ENCODE measurements at places on chromosomes 11 and 22. TPM values are rescaled to one million over a fixed set of nuclear protein-coding genes. Genes with fewer than 3 reads are reported as not detected.

THAP12 gene
- total RNA-seq, result 51.1 TPM

GRM5 gene
- 0.33 TPM for total RNA-seq

OR4D5 gene
- not detected for total RNA-seq

ACTN3 gene
- 0.19 TPM for total RNA-seq

FAM180B gene
- not detected for total RNA-seq

PRR33 gene
- total RNA-seq, result not detected

NUDT8 gene
- 5.2 TPM for total RNA-seq

NXPE1 gene
- total RNA-seq, result not detected

OR5A1 gene
- not detected for total RNA-seq

BCO2 gene
- total RNA-seq, result 1.1 TPM

Data from vein endothelial cell (primary cell).